ENCODE measurements at places on chromosomes 1 and 21.

GRCh38 chr1:12461754-12462153 is 156.3 kb downstream of the DHRS3 start:
- DNase-seq, result no peak

GRCh38 chr1:67672260-67672803 is 12.7 kb upstream of the GADD45A start:
- no peak for DNase-seq

DNA sequence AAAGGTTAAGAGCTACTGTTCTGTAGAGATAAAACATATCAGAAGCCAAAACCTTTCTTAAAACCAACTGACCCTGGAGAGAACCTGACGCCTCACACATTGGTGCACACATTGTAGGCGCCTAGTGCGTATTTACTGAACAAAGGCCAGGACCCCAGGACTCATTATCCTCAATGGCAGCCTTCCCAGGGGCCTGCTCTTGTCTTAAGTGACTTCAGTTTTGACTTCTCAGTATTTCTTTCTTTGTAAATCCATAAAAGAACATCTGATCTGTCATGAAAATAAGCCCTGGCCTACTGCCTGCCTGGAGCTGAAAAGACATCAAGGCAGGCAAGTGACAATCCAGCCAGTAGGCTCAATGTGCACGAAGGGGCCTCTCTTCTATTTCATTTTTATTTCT is 27.6 kb downstream of the ABCA4 start:
- no peak for DNase-seq

DNA sequence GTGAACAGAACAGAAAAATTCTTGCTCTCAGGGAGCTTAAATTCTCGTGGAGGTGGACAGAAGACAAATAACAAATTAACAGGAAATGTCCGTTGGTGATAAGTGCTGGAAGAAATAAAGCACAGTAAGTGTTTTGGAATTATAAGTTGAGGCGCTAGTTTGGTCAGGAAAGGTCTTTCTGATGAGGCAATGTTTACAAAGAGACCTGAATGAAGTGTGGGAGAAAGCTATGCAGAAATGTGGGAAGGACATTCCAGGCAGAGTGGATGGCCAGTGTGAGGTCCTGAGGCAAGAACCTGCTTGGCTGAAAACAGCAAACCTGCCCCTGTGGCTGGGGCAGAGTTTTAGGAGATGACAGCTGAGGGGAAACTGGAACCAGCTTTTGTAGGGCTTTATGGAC is 23.3 kb downstream of the NGF start:
- no peak for DNase-seq

- DNase-seq, result no peak
Observed at GRCh38 chr1:19029191-19030085, 73.0 kb upstream of the IFFO2 start.

- DNase-seq, result no peak
Observed at GRCh38 chr1:46691997-46692790, 20.5 kb downstream of the TEX38 start.

GRCh38 chr1:162192763-162193162 is 123.3 kb downstream of the NOS1AP start:
- DNase-seq, result no peak

GRCh38 chr1:29826646-29827045 is 590.3 kb downstream of the PTPRU start:
- no peak for DNase-seq

DNA sequence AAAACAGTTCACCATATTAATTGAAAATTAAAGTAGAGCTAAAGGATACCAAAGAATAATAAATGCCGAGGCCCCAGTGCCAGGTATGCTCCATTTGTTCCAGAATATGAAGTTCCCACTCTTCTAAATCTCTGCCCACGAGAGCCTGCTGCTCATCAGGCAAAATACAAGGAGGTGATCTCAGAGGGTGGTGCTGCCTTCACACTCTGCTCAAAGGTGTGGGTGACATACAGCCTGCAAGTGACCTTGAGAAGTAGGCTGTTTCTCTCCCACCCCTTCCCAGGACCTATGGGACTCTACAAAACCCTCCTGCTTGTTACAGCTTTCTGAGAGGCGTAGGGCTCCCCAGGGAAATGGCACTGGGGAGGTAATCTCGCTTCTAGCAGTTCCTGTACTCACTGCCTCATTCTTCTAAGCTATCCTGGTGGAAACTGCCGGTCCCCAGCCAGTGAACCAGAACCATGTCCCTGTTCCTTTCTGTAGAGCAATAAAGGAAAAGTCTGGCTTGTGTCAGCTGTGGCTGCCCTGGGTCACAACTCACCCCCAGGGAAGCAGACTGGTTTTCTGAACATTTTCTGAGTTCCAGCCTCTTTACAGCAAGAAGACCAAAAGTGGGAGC is 26.9 kb upstream of the DPT start:
- DNase-seq, result no peak

- no peak for DNase-seq
Observed at GRCh38 chr1:42047508-42047880, 105.7 kb upstream of the GUCA2B start.

DNA sequence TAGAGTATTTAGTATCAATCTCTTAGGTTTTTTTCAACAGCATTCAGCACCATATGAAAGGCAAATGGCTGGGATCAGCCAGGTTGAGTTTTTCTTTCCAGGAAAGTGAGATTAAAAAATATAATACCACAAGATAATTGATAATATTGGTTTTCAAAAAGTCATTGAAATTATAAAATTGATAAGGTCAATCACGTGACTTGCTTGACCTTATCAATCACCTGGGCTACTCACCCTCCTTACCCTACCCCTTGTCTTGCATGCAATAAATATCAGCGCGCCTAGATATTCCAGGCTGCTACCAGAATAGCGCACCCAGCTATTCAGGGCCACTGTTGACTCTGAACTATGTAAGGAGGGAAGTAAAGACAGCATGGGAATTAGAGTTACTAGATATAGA is 31.5 kb downstream of the EBNA1BP2 start:
- no peak for DNase-seq

DNA sequence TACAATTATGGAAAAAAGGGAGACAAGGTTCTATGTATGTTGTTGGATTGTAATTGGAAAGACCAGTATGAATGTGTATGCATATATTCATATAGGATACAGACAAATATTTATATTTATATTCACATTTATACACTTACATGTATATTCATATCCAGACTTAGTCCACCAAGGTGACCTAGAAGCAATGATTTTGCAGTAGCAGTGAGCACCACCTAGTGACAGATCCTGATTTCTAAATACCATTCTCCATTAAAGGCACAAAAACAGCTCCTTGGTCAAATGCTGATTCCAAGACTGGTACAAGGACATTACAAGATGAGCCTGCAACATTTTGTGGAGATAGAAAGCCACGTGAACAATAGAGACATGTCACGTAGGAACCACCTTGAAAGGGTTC is 153.4 kb downstream of the SDCCAG8 start:
- no peak for DNase-seq

DNA sequence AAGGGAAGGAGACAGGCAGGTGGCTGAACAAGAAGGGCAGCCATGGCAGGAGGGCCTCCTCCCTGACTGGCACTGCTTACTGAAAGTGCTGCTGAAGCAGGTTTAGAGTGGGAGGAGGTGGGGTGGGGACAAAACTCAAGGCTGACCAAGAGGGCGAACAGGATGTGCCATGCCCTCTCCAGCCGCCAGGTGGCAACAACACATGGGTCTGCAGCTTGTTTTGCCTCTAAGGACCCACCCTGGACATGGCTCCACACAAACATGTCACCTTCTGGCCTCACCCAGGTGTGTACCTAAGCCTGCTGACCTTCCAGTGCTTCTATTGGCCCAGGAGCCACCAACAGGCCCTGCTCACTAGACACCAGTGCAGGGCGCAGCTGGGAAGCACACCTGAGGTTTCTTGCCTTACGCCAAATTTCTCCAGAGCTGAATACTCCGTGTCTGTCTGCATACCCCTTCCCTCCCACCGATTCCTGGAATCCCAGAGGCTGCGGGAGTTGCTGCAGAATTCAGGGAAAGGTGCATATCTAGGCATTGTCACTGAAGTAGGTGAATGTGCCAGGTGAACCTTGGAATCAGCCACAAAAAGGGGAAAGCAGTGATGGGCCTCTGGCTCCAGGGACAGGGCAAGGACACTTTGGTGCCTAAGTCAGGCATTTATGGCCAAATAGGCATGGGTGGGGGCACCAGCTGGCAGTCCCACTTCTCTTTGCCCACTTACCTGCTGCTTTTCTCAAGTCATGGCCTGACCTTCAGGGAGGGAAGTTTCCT is 5.3 kb downstream of the PSRC1 start:
- DNase-seq, result peak; percentile 55

DNA sequence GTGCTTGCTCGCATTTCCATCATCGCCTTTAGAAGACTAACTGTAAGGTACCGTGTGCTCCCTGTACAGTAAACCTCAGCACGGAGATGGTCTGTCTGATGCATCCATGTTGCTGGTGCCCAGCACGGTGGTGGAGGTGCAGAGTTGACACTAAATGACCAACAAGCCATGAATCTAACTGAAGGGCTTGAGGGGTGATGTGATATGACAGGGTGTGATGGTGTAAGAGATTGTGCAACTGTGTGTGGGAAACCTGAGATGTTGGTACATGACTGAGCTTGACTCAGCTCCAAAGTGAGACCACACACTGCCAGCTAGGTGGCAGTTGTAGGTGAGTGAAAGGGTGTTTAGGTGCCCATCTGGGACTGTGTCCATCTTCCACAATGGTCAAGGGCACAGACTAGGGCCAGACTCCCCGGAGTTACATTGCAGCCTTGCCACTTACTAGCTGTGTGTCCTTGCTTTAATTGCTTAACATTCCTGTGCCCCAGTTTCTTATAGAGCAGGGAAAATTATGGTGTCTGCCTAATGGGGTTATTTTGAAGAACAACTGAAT is 21.4 kb downstream of the SLC2A1 start:
- DNase-seq, result peak; percentile 32

DNA sequence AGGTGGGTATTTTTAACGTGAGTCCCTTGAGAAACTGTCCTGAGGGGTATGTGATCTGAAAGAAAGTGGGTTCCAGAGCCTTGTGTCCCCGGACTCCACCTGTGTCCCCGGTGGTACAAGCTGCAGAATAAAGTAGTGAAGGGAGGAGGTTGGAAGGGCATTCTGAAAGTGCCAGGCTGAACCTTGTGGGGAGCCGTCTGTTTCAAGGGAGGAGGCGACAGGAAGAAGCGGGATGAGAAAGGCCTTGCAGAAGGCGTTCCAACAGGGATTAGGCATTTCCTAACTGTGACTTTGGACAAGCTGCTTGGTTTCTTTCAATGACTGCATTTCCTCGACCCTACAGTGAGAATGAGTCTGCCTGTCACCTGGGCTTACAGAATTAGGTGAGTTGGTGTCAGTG is 5.8 kb downstream of the FOXD3 start:
- no peak for DNase-seq

Measured in CD4-positive, alpha-beta T cell treated with Interleukin-15 for 4 hours (primary cell).